ENCODE measurements at places on chromosomes 3 and 15. TPM values are rescaled to one million over a fixed set of nuclear protein-coding genes. Genes with fewer than 3 reads are reported as not detected.

The SLITRK3 gene
- total RNA-seq, result 0.10 TPM

The ASB14 gene
- 0.10 TPM for total RNA-seq

The AGBL1 gene
- total RNA-seq, result 4.8 TPM

The GP5 gene
- total RNA-seq, result 0.39 TPM

The KIF7 gene
- 7.0 TPM for total RNA-seq

The TMC3 gene
- 0.20 TPM for total RNA-seq

The TNFSF10 gene
- 19.8 TPM for total RNA-seq

The RHCG gene
- total RNA-seq, result 13.3 TPM

The CGNL1 gene
- total RNA-seq, result 23.5 TPM

DNA sequence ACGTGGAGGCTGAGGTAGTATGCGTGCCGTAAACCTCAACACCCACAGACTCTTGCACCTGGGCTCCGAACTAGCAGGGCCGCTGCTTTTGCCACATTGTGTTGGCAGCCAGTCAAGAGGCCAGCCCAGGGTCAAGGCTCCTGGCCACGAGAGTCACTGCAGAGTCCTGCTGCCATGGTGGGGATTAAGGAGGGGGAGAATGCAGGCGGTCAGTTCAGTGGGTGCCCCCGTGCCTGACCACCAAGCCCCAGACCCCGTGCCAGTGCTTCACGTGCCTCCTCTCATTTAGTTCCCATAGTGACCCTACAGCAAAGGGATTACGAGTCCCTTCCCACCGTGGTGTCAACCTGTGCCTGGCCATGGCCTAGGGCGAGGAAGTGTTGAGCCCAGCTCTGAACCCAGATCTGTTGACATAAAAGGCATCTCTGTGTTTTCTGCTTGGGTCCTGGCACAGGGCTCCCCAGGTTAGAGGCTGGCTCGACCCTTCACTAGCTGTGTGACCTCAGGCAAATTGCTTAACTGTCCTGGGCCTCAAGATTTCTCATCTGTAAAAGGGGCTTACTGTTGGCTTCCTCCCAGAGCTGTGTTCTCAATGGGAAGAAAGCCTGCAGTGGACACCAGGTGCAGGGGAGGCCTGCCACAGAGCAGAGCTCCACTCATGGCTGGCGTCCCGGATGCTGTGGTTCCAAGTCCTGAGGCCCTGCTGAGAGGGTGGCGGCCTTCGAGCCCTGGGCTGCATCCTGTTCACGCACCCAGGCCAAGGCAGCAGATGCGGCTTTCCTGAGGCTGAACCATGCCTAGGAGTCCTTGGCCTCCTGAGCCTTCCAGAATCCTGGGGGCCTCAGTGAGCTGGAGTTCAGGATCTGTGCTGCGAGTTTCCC lies 32.8 kb downstream of the FBLN2 start:
- DNase-seq, result no peak

- peak; percentile 1 for DNase-seq
Measured at GRCh38 chr3:147797095-147797494, 387.9 kb downstream of the ZIC1 start.

DNA sequence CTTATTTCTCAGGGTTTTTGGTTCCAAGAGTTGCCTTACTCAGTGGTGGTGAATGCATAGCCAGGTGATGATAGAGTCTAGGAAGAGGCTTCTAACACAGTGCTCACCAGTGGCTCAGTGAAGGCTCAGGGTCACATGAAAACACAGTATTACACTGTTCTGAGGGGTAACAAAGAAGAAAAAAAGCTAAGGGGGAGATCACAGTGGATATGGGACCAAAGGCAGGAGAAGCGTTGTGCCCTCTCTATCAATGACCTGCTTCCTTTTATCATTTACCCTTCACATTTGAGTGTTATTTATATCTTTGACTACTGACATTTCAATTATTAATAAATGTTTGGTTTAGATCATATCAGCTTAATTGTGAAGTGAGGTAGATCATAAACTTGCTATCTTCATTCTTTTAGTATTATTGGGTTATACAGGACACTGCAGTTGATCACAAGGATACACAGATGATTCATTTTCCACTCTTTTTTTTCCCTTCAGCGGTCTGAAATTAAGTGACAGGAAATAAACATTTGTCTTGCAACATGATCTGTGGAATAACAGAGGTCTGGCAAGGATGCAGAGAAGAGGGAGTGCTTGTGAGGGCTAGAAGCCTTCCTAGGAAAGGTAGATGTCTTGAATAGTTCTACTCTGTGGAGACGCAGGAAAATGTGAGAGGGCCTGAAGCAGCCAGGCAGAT lies 171.7 kb downstream of the C3orf38 start:
- DNase-seq, result no peak

DNA sequence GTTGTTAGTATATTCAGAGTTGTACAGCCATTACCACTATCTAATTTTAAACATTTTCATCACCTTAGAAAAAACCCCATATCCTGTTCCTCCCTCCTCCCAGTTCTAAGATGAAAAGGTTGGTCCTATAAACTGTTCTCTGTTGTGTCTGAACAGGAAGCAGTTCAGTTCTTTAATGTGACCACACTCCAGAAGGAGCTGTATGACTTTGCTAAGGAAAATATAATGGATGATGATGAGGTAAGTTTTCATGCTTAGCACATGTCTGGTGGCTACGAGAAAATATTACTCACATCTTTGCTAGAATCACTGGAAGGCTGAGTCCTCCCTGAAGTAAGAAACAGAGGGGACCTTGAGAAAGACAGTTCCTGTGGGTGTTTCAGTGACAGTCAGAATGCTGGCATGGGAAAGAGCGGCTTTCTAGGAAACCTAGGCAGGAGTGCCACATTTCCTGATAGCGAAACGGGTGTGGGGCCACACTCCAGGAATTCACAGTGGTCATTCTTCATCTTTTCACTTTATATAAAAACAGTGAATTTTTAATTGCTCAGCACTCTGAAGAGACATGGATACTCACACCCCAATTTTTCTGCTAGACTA lies 20.3 kb downstream of the CRTAP start:
- no peak for DNase-seq

GRCh38 chr15:89646416-89647141 lies 8.7 kb downstream of the KIF7 start:
- no peak for DNase-seq

DNA sequence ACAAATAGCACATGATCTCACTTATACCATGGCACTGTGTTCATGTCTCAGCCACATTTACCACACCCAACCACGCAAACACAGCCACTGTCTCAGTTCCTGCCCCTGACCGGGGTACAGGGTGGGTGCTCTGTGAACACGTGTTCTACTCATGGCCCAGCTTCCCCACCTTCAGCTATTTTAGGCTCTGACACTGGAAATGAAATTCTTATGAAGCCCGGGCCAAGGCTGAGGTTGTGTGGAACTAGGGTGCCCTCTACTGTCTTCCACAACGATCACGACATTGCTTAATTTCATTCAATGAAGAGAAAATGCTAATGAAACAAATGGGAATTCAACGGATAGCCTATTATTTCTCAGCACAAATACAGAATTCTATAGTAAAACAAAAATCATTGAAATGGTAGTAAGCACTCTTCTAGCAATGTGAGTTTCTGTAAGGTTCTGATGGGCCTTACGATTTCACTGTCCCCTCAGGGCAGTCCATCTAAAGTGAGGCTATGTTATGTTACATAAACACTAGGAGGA lies 2.1 kb upstream of the GABRA5 start:
- DNase-seq, result peak; percentile 11

GRCh38 chr3:99471353-99472323 lies 166.8 kb upstream of the COL8A1 start:
- DNase-seq, result no peak

DNA sequence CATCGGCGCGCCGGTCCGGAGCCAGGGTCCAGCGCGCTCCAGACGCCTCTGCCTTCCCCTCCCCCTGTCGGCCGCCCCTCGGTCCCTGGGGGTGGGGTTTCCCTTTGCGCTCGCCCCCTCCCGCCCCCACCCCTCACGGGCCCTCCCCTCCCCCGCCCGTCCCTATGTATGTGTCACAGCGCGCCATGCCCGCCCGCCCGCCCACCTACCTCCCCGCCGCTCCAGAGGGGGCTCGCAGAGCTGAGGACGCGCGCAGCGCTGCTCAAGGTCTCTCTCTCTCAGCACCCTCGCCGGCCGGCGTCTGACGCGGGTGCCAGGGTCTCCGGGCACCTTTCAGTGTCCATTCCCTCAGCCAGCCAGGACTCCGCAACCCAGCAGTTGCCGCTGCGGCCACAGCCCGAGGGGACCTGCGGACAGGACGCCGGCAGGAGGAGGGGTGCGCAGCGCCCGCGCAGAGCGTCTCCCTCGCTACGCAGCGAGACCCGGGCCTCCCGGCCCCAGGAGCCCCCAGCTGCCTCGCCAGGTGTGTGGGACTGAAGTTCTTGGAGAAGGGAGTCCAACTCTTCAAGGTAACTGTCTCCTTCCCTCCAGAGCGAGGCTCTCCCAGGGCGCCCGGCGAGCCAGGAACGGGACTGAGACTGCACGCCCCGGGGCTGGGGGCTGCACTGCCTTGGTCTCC lies at the start of gene ACAN:
ACAN (plus strand) TSS at position 196 of the 679 bp plus-strand sequence. CDS start 32,771 bp downstream, outside the sequence.
- DNase-seq, result no peak

DNA sequence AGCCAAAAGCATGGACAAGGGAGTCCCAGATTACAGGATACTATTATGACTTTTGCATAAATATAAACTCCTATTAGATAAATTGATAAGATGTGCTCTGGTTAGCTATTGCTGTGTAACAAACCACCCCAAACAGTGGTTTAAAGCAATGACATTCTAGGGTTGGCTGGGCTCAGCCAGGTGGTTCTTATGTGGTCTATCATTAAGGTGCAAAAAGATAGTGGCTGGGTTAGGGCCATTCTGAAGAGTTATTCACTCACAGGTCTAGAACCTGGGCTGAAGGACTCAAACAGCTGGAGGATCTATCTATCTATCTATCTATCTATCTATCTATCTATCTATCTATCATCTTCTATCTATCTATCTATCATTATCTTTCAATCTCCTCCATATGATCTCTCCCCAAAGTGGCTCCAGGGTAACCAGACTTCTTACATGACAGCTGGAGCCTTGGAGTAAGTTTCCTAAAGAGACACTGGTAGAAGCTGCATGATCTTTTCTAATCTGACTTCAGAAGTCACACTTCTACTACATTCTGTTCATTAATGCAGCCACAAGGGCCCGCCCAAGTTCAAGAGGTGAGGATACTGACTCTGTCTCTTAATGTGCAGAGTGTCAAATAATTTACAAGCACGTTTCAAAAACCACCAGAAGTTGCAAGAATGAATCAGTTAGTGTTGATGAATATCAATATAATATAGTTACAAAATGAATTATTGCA lies 74.9 kb upstream of the XCR1 start:
- DNase-seq, result no peak

- DNase-seq, result no peak
Measured at GRCh38 chr3:16385151-16385550, 120.1 kb downstream of the OXNAD1 start.

GRCh38 chr3:117880638-117881037 lies 1154.0 kb downstream of the IGSF11 start:
- no peak for DNase-seq

DNA sequence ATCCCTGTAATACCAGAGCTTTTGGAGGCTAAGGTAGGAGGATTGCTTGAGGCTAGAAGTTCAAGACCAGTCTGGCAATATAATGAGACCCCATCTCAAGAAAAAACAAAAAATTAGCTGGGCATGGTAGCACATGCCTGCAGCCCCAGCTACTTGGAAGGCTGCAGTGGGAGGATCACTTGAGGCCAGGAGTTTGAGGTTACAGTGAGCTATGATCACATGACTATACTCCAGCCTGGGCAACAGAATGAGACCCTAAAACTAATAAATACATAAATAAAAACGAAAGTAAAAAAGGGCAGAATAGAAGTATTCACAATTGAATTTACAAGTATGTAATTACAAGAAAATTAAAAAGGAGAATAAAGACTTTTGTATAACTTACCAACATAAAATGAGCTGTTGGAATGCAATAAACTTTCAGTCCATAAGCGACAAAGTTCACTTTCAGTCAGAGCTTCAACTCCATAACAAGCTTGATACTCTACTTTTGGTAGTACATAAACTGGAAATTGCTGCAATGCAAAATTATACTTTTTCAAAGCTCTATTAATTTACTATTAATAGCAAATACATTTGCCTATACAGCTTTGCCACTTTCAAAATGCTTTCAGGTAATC lies 36.8 kb downstream of the ICE2 start:
- DNase-seq, result no peak

DNA sequence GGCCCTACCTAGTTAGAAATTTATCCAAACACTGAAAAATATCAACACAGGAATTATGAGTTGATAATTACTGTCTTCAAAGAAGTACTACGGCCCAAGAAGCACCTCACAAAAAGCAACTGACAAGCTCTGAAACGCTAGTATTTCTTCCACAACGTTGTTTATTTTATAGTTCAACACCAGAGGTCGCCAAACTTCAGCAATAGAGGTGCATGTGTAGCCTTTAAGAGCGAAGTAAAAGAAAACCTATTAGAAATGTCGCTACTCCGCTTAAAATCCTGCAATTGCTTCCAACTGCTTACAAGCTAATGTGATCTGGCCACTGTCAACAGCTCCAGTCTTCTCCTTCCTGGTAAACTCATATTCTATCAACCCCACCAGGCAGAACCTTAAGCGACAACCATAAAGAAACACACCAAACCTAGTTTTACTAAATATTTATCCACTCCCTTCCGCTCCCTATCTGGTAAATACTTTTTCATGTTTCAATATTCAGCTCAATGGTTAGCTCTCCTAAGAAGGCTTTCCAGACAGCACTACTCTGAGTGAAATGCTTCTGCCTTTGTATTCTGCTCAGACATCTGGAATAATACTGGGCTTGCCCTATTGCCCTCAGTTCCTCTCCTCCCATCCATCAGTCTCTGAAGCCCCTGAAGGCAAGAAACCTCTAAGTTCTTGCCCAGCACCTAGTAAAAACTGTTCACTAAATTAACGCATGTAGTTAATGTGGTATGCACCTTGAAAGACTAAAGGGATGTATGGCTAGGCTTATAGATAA lies 110.2 kb downstream of the NR1I2 start:
- peak; percentile 88 for DNase-seq

- peak; percentile 28 for DNase-seq
Measured at GRCh38 chr3:79167651-79168416, 600.0 kb downstream of the ROBO1 start.

GRCh38 chr3:58042947-58043707 lies 34.9 kb downstream of the FLNB start:
- no peak for DNase-seq

DNA sequence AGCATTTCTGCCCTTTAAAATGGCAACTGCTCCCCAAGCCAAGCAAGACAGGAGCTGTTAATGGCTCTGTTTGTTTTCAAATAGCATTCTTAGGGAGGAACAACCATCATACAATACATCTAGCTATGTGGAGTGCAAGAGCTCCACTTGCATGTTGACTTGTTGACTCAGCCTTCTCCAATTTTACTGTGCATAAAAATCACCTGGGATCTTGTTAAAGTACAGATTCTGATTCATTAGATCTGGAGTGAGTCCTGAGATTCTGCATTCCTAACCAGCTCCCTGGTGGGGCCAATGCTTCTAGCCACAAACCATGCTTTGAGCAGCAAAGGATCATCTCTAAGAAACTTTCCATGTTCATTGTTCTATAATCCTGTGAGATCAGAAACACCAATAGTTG lies 171.4 kb downstream of the THRB start:
- no peak for DNase-seq

DNA sequence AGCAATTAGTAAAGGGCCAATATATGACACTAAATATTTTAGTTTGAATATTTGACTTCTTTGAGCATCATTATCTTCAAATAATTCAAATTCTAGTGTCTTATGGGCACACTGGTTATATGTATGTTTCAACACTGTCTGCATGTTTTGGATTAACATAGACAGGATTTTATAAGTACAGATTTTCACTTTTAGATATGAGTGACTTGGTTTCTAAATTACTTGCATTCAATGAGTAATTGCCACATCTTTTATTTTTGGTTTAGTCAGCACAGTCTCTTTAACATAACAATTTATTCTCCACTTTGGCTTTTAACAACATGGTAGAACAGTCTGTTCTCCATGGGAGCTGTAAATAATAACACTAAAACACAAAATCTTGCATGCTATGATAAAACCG lies 674.8 kb downstream of the TBL1XR1 start:
- DNase-seq, result no peak

Data from skin of body (tissue), 3 donors.